ENCODE measurements at places on chromosomes 4 and X.

- DNase-seq: no peak
These were observed 47.3 kb downstream of the ARHGAP24 start for GRCh38 chr4:85522277-85522676.

- DNase-seq: peak; percentile 58
These were observed 21.0 kb downstream of the MAOA start for GRCh38 chrX:43676971-43677572.

DNA sequence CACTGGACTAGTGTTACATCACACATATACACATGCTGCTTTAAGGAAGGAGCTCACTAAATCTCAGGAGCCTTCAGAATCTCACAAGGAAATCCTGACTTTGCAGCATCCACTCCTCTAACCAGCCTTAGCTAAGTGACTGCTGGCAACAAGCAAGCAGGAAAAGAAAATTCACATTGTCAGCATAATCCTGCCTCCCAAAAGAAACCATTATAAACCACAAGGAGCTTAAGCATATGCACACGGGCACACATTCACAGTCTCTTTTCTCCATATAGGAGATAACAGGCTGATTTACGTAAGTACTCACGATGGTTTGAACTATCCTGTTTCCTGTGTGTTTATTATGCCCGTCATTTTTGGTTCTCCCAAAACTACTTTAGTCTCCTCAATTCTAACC is 136.3 kb downstream of the TMEM144 start:
- no peak for DNase-seq

- DNase-seq: no peak
These were observed 373.8 kb downstream of the STIM2 start for GRCh38 chr4:27234306-27234899.
